ENCODE measurements at places on chromosomes 13 and 19.

GRCh38 chr19:3137119-3137518, 1.3 kb downstream of the GNA15 start:
- no peak for DNase-seq

DNA sequence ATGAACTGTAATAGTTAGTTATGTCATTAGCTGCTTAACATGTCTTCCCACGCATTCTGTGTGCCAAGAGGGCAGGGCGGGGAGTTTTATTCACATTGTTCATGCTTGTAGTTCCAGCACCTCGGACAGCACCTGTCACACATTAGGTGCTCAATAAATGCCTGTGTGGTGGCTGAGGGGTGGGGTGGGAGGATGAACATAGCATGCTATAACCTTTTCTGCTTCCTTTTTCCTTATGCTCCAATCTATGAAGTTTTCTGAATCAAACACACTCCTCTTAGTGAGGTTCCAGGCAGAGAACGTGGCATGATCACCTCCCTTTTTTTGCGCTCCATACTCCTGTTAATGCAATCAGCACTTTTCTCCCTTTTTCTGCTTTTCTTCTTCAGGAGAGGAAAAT, 15.8 kb upstream of the PTPRS start:
- DNase-seq, result no peak

- no peak for DNase-seq
These were observed 2.8 kb downstream of the BRME1 start for GRCh38 chr19:13902993-13903555.

GRCh38 chr13:30204564-30204963, 102.8 kb downstream of the KATNAL1 start:
- no peak for DNase-seq

- DNase-seq, result no peak
These were observed 20.8 kb upstream of the MISP start for GRCh38 chr19:729965-730668.

DNA sequence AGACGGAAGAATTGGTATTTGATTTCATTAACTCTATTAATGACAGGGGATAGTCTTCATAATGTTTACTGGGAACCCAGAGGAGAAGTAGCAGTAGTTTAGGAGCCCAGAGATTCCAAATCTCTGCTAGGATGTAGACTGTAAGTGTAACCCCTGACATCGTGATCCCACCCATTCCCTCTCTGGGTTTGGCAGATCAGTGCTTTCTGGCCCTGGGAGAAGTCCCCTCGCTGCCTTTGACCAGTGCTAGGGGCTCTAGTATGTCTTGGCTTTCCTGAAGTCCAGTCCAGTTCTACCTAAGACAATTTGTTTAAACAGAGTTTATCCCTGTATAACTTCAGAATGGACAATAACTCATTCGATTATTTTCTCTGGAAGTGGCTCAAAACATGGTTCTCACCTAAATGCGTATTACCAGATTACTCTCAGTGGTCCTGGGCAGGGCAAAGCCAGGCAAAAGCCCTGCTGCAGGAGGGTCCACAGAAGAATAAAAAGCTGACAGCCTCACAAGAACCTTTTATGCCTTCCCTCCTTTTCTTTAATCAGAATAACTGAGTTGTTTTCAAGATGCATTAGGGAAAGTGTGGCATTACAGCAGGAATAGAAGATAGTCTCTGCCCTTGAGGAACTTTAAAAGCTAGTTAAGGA, 11.8 kb downstream of the KLF5 start:
- DNase-seq, result no peak

DNA sequence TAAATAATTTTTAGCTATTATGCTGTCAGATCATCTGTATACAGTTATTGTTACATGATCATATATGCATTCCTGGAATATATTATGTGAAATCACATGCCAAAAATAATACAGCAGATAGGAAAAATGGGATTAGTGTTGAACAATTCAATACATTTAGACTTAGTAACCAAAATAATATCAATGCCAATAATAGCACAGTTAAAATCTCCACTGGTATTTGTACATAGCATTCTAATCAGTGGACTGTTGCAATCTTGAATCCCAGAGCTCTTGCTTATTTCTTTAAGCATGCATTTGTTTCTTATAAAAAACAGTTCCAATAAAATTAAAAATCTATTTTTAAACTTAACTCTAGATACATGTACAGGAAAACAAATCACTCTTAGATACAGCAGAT, 2772.2 kb downstream of the PCDH9 start:
- no peak for DNase-seq
